ENCODE measurements at places on chromosomes 2 and 18. TPM values are rescaled to one million over a fixed set of nuclear protein-coding genes. Genes with fewer than 3 reads are reported as not detected.

Gene AQP4
- not detected for polyA plus RNA-seq

Gene SLC38A11
- 0.07 TPM for polyA plus RNA-seq

Gene TEX44
- polyA plus RNA-seq = not detected

Gene CENPA
- polyA plus RNA-seq = 14.9 TPM

Gene CHRNG
- polyA plus RNA-seq = not detected

Gene RIT2
- not detected for polyA plus RNA-seq

Gene MAB21L4
- not detected for polyA plus RNA-seq

Gene RGPD3
- 0.06 TPM for polyA plus RNA-seq

Gene ATOH8
- polyA plus RNA-seq = 11.2 TPM
